ENCODE measurements at places on chromosomes 11 and 22.
A peak's percentile ranks its signal among the peaks of the same experiment; 100 is the strongest.

- peak; percentile 26 for DNase-seq
These were observed 4.2 kb downstream of the GAL3ST3 start for GRCh38 chr11:66044757-66045156.

GRCh38 chr11:32829680-32830412 is at the start of gene PRRG4:
Gene PRRG4 (plus strand): TSS chr11:32829927. CDS start chr11:32830530, 603 bp downstream.
- no peak for DNase-seq

GRCh38 chr22:43854121-43854785 is 8.1 kb downstream of the SULT4A1 start:
- DNase-seq = no peak

DNA sequence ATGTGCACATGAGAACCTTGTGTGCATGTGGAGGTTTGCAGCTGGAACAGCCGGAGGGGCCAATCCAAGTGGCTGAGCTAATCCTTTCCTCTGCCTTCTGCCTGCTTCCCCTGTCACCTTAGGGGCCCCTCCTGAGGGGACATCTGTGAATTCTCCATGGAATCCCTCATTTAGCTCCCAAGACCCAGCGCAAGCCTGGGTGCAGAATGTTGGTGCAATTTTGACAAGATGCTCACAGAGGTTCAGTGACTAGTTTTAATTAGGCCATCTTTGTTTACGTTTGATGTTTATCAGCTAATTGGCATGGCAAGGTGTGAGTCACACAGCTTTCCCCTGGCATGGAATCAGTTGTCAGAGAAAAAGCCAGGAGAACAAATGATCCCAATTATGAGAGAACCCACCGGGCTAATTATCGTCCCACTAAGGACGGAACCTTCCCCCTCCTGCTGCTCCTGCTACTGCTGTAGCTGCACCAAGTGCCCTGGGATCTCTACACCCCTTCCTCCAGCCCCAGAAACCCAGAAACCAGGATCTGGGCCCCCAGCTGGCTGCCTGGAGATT is 63.6 kb upstream of the PAX6 start:
- DNase-seq = no peak

GRCh38 chr11:110921742-110922521 is 209.7 kb upstream of the ARHGAP20 start:
- DNase-seq = no peak
